SW 1271 (cell line): ENCODE measurements at places on chromosomes 11 and 22.
A peak's percentile ranks its signal among the peaks of the same experiment; 100 is the strongest.

DNA sequence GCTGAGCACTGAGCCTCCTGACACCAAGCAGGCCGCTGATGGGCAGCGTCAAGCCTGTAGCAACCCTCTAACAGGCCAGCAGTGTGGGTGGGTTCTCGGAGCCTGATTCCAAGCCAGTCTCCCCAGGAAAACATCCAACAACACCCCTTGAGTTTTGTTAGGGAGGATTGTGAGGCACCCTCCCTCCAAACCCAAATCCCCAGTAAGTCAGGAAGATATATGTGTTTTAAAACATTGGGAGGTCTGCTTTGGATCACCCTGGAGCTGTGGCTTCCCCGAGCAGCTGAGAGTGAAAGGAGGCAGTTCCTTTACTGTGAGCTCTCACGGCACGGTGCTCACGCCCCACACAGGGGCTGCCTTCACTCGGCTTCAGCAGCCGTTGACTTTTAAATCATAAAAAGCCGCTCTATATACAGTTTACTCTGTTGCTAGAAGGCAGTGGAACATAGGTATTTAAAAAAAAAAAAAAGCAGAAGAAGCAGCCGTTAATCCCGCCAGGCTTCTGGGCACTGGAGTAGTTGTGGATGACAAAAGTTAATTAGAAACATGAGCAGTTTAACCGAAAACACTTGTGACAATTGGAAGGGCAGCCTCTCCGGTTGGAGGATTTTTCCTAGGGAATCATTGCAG lies 218.6 kb downstream of the NAV2 start:
- no peak for DNase-seq

DNA sequence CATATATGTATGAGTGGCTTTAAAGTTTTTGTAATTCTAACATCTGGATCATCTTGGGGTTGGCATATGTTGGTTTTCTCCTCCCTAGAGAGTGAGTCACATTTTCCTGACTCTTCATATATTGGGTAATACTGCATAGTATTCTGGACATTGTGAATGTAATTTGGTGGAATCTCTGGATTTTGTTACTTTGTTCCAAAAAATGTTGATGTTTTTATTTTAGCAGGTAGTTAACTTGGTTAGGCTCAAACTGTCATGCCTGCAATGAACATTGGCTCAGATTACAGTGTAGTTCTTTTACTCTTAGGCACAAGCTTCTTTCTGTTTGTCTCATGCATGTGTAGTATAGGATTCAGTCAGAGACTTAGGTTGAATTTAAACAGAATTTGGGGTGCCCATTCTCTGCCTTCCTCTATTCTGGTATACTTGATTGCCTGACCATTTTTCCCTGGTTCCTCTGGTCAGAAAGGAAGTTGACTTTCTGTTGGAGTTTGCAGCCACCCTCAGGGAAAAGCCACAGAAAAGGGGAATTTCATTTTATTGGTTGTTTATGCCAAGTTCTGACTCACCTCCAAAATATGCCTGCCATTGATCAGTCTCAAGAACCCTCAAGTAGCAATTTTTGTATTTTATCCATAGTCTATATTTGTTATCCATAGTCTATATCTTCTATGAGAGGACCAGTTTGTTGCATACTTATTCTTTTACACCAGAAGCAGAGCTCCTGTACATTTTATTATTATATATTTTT lies 151.7 kb downstream of the UVRAG start:
- DNase-seq, result peak; percentile 26

DNA sequence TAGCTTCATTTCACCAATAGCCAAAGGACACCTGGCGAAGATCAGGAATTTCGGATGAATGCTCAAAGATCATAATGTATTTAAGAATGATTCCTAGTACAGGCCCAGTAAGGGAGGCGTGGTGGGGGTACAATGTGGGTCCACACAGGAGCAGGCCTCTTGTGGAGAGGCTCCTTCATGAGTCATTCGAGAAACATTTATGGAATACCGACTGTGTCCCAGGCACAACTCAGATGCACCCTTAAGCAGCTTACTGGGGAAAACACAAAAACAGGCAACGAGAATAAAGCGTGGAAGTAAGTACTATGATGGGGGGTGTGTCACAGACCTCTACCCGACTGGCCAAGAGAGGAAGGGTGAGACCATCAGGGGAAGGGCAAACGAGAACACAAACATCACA lies 44.5 kb downstream of the SMCO4 start:
- DNase-seq, result no peak

DNA sequence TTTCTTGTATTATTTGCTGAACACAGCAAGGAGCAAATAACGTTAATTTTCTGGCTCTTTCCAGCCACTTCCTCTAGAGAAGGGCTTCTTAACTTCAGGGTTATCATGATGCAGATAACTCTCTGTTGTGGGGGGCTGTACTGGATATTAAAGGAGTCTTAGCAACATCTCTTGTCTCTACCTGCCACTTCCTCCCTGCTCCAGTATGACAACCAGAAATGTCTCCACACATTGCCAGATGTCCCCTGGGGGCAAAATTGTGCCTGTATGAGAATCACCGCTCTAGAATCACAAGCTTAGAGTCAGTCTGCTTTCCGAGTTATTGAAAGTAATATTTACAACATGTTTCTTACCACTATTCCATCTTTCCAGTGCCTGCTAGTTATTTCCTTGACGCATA lies 6.8 kb downstream of the JRKL start:
- no peak for DNase-seq

DNA sequence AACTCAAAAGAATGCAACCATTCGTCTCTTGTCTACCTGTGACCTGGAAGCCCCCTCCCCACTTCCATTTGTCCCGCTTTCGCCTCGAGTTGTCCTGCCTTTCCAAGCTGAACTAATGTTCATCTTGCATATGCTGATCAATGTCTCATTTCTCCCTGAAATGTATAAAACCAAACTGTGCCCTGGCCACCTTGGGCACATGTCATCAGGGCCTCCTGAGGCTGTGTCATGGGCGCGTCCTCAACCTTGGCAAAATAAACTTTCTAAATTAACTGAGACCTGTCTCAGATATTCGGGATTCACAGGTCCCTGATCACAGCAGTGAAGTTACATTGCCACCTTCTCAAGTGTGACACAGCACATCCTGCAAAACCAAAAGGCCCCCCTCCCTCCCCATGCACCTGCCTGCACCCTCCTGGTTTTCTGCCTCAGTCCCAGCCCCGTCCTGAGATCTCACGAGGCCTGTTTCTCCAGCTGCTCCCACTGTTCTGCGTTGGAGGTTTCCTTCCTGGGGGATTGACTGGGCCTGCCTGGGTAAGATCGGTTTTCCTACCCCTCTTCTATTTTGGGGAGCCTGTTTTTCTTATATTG lies 1328.7 kb downstream of the TBC1D22A start:
- DNase-seq, result no peak

DNA sequence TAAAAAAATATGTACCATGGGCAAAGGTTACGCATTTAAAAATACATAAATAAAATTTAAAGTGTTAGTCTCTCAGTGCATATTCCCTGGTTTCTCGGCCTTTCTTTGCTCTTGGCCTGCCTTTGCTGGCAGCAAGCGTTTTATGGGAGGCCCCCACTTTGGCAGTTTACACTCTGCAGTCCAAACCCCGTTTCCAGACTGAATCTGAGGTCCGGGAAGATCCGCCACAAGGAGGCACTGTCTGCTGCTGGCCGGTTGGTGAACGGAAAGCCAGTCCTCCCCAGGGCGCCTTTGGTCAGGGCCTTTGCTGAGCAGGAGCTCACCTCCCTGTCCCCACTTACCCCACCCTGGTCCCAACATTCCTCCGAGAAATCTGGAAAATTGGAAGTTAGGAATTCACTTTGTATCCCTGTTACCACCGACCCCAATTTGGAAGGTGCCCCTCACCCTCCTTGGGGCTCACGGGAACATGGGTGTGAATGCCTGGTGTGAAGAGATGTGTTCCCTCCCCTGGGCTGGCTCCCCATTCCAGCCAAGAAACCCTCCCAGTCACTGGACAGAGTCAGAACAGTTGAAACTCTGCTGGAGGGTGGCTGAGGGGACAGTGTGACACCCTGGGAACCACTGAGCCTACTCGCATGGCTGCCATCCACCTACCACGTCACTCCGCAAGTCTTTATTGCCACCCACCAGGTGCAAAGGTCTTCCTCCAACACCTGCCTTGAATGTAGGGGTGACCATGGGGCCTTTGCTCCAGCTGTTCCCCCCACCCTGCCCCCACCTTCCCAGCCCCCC lies 9.4 kb upstream of the SF1 start:
- DNase-seq, result no peak

GRCh38 chr11:445765-446588 lies 4.1 kb upstream of the PTDSS2 start:
- no peak for DNase-seq
